Activated T-cell treated with anti-CD3 and anti-CD28 coated beads for 24 hours (primary cell): ENCODE measurements at places on chromosomes 5 and 9.

DNA sequence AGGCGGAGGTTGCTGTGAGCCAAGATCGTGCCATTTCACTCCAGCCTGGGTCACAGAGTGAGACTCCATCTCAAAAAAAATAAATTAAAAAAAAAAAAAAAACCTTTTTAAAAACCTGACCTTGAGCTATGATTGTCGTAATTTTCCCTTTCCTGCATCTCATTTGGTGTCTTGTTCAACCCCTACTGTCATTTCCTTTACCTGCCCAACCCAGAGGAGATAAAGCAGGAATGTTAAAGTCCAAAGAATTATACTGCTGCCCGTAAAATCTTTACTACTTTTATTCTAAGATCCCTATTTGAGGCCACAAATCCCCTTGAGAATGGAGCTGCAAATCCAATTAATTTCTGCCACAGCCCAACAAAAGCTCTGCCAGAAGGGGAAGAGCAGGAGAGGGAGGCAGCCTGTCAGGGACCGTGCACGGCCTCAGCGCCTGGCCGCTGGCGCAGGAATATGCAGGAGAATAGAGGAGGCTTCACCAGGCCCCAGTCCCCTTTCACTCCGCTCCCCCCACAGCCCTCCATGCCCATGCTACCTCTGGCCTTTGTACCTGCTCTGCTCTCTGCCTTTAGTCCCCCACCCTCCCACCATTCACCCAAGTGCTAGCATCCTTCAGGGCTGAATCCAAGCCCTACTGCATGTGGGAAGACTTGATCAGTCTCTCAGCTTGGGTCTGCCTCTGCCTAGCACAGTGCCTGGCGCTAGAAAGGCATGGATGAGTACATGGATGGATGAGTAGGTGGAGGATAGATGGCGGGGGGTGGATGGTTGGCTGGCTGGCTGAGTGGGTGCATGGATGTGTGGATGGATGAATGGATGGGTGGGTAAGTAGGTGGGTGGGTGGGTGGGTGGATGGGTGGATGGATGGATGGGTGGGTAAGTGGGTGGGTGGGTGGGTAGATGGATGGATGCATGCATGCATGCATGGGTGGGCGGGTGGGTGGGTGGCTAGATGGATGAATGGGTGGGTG is 99.8 kb upstream of the SARDH start:
- DNase-seq: no peak

- no peak for DNase-seq
Measured at GRCh38 chr5:96080557-96080956, 118.9 kb upstream of the ELL2 start.

GRCh38 chr5:139658928-139659667 is 10.9 kb downstream of the CXXC5 start:
- no peak for DNase-seq

- no peak for DNase-seq
Measured at GRCh38 chr9:79617395-79617794, 45.6 kb downstream of the TLE4 start.

DNA sequence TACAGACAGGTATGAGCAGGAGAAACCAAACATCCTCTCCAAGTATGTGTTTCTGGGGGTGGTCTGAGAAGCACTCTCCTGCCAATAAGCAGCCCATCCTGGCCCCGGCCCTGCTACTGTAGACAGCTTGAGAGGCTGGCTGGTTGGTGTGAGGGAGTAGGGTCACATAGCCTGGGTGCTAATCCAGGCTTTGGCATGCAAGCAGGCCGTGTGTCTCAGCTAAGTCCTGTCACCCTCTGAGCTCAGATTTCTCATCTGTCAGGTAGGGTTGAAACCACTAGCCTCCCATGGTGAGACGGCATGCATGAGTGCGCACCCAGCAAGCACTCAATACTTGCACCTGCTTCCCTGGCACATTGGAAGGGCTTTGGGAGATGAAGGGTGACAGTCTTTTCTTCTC is 49.8 kb upstream of the PHYKPL start:
- no peak for DNase-seq

DNA sequence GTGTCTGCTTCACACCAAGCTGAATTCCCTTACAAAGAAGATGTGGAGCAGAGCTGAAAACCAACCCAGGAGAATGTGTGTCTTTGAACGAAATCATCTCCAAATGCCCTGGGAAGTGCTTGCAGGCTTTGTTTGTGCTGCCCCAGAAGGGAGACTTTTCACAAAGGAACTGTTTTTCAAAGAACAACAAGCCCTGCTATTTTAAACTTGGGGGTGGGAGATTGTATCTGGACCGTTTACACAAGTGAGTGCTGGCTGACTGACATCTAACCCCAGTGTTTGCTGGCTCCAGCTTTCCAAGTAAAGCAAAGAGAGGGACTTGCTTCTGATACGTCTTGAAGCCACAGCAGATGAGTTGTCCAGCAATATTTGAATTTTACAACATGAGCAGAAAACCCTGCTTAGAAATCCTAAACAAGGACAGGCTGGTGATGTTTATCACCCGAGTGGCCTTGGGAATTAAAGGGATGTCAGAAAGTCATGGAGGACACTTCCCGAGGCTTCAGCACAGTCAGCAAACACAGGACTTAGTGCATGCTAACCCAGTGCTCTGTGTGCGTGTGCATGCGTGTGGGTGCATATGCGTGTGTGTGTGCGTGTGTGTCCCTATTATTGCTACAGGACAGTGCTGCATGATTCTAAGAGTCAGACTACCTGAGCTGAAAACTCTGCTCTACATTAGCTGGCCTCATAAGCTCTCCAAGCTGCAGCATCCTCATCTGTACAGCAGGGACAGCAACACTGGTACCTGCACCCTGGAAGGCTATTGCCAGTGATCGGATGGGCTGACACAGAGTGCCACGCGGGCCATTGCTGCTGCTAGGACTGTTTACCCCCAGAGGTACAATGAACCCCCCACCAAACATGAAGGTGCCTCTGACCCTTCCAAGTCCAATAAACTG is 1.4 kb downstream of the ADAMTS12 start:
- DNase-seq: no peak

- no peak for DNase-seq
Measured at GRCh38 chr5:112793201-112793600, 55.5 kb downstream of the APC start.
